G401 (cell line): ENCODE measurements at places on chromosomes 4 and X. TPM values are rescaled to one million over a fixed set of nuclear protein-coding genes. Genes with fewer than 3 reads are reported as not detected.

The SMR3B gene
- not detected in 2 replicates for total RNA-seq

DNA sequence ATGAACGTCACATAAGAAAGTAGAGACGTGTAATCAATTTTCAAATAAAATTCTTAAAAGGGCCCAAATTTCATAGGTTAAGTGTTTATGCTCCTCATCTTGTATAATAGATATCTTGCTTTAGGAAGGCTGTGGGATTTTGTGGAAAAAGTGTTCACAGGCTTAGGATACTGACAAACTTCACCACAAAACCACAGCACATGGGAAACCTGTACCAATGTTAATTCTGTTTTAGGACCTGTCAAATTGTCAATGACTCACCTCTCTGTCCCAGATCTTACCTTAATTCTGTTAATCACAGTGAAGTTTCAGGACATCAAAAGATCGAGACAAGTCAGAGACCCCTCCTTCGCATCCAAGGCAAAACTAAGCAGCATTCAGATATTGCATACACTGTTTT is 24.2 kb downstream of the FGFBP1 start:
- DNase-seq, result no peak

DNA sequence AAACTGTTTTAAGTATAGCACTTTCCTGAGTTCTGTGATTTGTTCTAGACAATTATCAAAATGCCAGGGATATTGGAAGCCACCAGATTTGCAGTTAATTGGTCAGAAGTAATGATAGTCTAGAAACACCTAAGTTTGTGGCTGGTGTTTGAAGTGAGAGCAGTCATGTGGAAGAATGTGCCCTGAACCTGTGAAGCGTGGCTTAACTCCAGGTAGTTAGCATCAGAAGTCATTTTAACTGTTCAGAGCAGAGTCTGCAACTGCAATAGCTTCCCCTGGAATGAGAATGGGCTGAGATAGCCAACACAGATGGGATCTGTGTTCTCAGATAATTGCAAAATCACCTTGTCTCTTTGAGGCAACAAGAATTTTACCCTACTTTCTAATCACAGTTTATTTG is 255.1 kb upstream of the GK2 start:
- DNase-seq, result no peak

DNA sequence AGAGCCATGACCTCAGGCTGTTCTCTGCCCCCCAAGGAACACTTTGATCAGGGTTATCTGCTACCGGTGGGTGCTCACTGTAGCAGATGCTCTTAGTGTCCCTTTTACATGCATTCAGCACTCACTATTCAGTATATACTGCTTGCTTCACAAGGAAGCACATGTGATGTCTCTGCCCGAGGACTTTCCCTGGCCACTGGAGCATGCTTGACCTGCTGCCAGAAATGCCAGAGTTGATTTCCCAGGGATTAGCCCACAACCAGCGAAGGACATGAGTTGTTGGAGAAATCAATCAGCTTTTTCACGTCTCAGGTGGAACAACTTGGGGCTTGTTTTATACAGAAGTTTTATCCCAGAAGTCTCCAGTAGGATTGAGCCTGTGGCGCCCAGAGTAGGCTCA is 51.2 kb upstream of the RPS6KA3 start:
- DNase-seq, result no peak

DNA sequence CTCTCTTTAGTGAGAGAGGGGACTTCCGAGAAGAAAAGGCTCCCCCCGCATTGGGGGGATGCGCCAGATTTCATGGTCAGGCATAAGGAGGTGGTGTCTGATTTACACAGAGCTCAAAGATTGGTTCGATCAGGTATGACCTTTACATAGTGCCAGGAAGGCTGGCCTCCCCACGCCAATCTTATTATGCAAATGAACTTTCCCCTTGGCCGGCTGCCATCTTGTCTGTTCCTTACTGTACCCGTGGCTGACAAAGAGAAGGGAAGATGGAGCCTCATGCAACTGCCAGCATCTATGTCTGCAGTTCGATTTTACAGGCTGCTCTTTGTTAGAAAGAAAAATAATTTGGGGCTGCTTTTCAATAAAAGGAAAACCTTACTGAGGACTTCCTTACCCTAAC is 197.2 kb downstream of the GPM6A start:
- DNase-seq, result peak; percentile 47
